ENCODE measurements at places on chromosomes 3 and 15. TPM values are rescaled to one million over a fixed set of nuclear protein-coding genes. Genes with fewer than 3 reads are reported as not detected.

GRCh38 chr15:39934397-39935071, 619 bp downstream of the EIF2AK4 start:
- DNase-seq = peak; percentile 53

DNA sequence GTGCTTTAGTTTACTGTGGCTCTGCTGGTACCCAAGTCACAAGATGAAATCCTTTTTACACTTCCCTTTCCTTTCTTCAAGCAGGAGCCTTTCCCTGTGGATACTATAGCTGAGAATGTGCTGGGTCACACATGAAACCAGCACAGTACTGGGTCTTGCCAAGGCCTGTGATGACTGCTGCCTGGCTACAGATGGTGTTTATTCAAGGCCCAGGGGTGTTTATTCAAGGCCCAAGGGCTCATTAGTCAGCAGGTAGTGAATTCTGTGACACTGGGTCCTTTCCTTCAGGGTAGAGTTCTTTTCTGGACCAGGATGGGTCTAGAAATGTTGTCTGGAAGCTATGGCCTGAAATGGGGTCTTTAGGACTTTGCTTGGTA, 99.4 kb downstream of the SH3GL3 start:
- DNase-seq = no peak

Gene UROC1
- 0.15 TPM for polyA plus RNA-seq

Gene IL17RE
- polyA plus RNA-seq = 3.2 TPM

Gene PLSCR2
- not detected for polyA plus RNA-seq

Gene NME9
- 1.7 TPM for polyA plus RNA-seq

GRCh38 chr15:55221090-55222011, 24.6 kb upstream of the RSL24D1 start:
- DNase-seq = peak; percentile 70

- DNase-seq = peak; percentile 47
These were observed 387.0 kb upstream of the PROK2 start for GRCh38 chr3:72171946-72172345.

DNA sequence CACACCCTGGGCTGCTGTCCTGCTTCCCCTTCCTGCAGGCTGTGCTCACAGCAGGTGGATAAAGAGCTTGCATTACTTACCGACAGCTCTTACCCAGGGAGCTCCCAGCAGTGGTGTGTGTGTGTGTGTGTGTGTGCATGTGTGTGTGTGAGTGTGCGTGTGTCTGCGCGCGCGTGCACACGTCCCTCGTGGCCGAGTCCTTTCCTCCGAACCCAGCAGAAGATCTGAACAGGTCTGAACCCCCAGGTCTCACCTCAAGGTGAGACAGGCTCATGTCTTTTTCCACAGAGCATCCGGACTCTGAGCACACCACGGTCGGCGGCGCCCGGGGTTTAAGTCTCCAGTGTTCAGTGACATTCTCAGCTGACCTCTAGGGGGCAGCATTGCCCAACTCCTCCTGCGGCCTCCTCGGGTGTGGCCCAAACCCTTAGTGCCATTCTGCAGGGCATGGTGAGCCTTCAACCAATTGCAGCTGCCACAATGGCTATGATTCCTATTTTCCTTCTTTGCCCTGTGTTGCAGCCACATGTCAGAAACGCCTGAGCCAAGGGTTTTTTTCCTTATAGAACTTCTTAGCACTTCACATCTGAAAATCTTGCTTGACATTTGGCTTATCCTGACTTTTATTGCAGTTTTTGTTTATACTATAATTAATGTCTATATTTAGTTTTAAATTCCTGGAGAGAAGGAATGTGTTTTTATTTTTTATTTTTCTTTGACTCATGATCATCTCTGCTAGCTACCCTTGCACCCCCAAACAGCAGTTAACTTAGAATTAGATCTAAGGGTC, 64.1 kb upstream of the KLHL25 start:
- DNase-seq = peak; percentile 69

GRCh38 chr15:67914537-67915460, 75.0 kb upstream of the RNU6-1 start:
- DNase-seq = peak; percentile 90

DNA sequence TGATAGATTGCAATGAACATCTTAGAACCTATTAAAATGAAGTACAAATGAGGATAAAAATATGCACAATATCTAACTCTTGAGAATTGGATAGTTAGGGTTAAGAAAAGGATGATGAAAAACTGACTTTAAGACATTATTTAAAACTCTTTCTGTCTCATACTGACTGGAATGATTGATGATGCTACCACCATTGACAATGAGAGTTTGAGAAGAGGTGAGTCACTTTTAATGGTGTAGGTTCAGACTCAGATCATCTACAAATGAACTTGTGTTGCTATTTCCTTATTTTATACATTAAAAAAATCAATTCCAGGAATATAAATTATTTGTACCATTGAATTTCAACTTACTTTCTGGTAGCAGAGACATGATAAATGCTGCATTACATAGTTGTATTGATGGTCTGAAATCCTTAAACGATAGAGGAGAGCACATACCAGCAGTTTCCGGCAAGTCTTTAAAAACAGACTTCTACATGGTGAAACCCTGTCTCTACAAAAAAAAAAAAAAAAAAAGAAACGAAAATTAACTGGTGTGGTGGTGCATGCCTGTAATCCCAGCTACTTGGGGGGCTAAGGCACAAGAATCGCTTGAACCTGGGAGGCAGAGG, 409.0 kb downstream of the OTOL1 start:
- no peak for DNase-seq

DNA sequence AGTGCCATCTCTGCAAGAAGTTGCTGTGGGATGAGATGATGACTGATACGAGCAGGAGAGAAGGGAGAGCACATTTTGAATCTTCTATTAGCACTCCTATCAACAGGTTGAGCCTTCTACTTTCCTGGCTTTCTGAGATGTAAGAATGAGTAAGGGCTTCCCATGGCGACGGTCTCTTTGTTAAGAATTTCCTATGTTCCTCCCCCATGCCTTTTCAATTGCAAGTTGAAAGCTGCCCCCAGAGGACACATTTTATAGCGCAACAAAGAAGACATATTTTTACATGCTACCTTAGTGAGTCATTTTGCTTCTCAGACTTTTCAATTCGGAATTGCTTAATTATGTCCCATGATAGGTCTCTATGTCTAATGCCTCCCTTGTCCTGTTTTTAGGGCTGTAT, 71.3 kb upstream of the LRTM1 start:
- peak; percentile 52 for DNase-seq

DNA sequence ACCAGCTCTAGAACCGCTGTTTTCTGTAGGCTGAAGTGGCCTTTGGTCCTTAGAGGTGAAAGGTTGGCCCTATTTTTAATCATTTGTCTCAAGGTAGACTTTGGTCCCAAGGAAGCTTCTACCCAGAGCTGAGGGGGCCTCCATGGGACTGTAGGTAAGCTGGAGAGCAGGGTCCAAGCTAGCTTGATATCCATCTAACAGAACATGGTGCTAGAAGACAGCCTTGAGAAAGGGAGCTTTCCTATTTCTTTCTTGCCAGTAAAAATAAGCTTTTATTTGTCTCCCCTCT, 3.6 kb upstream of the TNFAIP8L3 start:
- DNase-seq = no peak
